ENCODE measurements at places on chromosomes 4 and X. TPM values are rescaled to one million over a fixed set of nuclear protein-coding genes. Genes with fewer than 3 reads are reported as not detected.

DNA sequence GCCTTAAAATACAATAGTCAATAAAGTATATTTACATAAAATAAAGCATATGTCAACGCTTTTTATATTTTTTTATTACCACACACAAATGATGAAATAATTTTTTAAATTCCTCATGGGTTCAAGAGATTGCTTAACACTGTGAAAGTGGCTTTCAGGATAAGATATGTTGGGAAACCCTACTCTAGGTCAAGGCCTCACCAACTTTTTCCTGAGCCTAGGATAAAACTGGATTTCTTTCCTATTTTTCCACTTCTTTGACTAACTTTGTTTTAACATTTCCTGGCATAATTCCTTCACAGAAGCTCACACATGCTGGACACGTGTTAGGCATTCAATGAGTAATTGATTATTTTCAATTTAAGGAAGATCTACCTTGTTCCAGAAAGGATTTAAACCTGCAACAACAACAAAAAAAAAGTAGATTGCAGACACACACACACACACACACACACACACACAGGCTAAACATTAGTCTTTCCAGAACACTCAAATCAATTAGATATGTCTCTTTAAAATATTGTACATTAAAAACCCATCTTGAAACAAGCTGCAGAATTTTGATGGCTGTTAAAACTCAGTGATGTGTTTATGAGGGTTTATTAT lies 9.1 kb downstream of the KLB start:
- DNase-seq, result no peak

- DNase-seq, result peak; percentile 67
Observed at GRCh38 chrX:21479695-21480270, 105.6 kb downstream of the CNKSR2 start.

DNA sequence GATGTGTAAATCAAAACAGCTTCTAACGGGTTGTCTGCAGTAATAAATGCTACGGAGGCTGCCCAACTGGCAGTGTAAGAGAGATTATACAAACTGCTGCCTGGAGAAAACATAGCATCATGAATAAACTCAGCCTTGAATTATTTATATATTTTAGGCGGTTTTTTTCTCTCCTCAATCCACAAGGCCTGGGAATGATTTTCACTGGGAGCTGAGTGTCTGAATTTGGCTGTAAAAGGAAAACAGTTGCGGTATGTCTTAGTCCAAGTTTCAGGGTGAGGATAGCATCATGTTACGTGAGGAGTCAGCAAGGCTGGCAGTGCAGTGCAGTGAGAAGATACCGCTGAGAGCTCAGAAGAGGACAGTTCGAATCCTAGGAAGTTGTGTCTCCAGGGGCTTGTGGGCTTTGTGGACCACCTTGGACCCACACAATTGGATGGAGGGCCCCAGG lies 291.5 kb upstream of the BOD1L1 start:
- DNase-seq, result no peak

GRCh38 chrX:70087857-70088630 lies 25.8 kb downstream of the OTUD6A start:
- no peak for DNase-seq

- DNase-seq, result no peak
Observed at GRCh38 chr4:3498407-3498806, 33.8 kb downstream of the LRPAP1 start.

The ARR3 gene
- not detected for total RNA-seq

The USP26 gene
- total RNA-seq, result not detected

The RRH gene
- not detected for total RNA-seq

The ADH5 gene
- 82.6 TPM for total RNA-seq

The COL4A5 gene
- total RNA-seq, result not detected
